ENCODE measurements at places on chromosomes 2 and 18.

- DNase-seq: no peak
These were observed 1.8 kb downstream of the SPEG start for GRCh38 chr2:219436491-219436890.

GRCh38 chr2:238596571-238597551, 170.1 kb downstream of the ASB1 start:
- peak; percentile 90 for DNase-seq

GRCh38 chr18:74898965-74899364, 301.3 kb downstream of the ZNF407 start:
- DNase-seq: no peak

DNA sequence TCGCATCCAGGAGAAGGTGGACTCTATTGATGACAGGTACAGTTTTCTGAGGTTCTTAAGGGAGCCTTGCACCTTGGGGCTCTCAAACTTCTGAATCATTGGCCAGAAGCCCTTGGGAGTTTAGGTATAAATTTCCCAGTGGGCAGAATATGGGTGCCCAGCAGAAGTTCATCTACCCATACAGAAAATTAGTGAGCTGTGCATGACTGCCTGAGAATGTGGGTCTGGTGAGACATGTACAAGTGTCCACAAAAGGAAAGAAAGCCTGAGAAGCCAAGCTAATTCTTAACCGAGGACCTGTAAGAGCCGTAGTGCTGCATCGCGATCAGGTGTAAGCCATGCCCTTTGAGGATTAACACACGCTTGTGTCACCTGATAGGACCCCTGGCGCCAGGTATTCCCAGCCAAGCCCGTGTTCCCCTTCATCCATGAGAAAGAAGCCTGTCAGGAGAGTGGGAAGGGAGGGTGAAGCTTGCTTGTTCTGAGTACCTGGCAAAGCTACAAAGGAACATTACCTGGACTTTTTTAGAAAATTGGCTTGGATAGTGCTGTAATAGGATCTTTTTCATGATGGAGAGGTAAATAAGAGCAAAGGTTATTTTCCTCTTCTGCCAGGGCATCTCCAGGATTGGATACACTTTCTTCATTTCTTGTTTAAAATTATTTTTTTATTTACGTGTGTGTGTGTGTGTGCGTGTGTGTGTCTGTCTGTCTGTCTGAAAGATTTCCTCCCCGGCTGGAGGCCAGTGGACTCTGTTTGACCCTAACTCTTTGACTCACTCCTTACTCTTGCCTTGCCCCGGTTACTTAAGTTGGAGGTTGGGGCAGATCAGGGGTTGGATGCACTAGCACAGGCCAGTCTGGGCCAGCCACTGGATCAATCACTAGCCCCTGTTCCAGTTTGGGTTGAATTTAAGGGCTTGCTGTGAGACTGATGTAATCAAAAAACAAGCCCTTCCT, 90.4 kb upstream of the EML6 start:
- DNase-seq: no peak

GRCh38 chr18:43547456-43547855, 270.2 kb upstream of the SYT4 start:
- no peak for DNase-seq

- no peak for DNase-seq
These were observed 88.8 kb downstream of the FHOD3 start for GRCh38 chr18:36386150-36386920.

- no peak for DNase-seq
These were observed 121.4 kb upstream of the HS6ST1 start for GRCh38 chr2:128439791-128440665.

GRCh38 chr2:100286318-100286717, 36.0 kb downstream of the LONRF2 start:
- no peak for DNase-seq

- DNase-seq: peak; percentile 84
These were observed 266.5 kb downstream of the TCF4 start for GRCh38 chr18:55321265-55322177.

DNA sequence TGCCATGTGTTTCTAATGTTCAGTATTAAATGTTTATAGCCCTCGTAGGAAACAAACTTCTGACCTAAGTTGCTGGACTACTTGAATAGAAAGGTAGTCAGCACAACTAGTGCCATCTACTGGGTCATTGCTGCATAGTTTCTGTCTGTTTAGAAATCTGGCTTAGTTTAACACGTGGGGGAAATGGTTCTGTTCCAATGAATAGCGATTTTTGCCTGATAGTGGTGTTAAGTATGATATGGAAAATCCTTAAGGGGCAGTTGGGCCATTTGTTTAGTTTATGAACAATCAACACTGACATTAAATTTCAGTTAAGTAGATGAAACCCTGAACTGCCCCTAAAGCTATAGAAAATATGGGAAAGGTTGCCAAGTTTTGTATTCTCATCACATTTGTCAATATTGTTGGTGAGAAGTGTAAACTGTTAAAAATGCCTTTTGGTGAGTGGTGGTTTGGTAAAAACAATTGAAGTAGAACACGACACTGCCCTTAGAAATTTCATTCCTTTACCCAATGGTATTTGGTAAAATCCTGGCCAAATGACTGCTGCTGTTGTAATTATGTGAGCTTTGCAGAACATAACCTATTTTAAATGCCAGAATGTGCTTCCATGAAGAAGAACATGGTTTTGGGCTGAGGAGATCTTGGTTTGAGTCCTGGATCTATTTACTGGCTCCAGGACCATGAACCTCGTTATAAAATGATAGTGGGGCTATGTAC, 13.2 kb downstream of the NABP1 start:
- peak; percentile 58 for DNase-seq

DNA sequence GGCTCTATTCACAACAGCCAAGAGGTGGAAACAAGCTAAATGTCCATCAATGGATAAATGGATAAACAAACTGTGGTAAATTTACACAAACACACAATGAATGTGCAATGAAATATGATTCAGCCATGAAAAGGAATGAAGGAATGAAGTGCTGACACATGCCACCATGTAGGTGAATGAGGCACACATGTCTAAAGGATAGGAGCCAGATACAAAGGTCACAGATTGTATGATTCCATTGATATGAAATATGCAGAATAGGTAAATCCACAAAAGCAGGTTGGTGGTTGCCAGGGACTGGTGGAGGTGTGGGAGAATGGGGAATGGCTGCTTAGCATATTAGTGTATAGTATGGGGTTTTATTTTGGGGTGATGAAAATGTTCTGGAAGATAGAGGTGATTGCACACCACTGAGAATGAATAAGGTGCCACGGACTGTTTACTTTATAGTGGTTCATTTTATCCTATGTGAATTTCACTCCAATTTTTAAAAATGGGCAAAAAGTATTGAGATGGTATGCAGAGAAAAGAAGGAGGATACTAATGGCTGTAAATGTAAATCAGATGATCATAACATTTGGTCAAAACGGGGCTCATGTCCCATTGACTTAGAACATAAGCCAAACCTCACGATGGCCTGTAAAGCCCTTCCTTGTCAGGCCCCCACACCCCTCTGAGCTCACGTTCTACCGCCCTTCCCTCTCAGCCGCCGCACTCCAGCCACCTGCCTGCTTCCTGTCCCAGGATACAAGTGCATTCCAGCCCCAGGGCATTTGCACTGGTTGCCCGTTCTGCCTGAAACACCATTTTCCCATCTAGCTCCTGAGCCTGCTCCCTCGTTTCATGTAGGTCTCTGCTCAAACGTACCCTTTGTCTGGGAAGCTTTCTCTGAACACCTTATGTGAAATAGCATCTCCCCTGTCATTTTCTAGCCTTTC, 165.5 kb downstream of the DDX1 start:
- no peak for DNase-seq

GRCh38 chr2:19861813-19862212, 40.0 kb downstream of the TTC32 start:
- DNase-seq: no peak

DNA sequence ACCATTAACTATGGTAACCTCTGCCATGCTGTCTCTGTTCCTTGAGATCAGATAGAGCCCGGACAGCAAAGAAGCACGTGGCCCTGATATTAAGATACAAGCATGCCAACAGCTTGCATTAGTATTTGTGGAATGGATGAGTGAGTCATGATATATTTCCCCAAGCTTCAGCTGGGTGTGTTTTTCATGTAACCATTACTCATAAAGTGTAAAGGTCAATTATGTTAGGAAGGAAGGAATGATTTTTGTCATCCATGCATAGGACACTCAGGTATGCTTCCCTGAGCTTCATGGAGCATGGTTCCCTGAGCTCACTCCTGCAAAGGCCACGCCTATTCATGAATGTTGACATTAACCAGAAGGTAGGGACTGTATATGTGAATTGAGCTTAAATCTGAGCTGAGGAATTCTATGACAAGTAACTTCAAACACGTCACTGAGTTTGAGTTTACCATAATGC, 74.6 kb downstream of the ARL4C start:
- DNase-seq: no peak

GRCh38 chr18:74476140-74476539, 19.0 kb upstream of the DIPK1C start:
- DNase-seq: no peak

GRCh38 chr2:28613186-28613585, 117.3 kb downstream of the PLB1 start:
- DNase-seq: no peak

GRCh38 chr2:172374318-172375240, 52.8 kb upstream of the ITGA6 start:
- no peak for DNase-seq

DNA sequence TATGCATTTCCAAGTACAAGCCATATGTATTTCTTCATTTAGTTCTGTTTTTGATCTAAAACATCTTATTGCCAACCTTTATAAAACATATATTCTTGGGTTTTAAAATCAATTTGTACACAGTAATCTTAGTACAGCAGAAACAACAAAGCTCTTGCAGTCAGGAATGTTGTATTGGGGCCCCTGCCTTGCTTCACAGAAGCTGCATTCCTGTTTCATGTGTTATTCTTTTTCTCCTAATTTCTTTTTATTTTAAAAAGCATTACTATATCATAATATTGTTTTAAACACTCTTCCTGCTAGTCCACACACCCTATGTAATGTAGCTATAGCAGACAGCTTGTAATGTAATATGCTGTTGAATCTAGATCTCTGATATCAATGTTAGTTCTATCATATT, 24.0 kb downstream of the SERPINB7 start:
- DNase-seq: no peak

DNA sequence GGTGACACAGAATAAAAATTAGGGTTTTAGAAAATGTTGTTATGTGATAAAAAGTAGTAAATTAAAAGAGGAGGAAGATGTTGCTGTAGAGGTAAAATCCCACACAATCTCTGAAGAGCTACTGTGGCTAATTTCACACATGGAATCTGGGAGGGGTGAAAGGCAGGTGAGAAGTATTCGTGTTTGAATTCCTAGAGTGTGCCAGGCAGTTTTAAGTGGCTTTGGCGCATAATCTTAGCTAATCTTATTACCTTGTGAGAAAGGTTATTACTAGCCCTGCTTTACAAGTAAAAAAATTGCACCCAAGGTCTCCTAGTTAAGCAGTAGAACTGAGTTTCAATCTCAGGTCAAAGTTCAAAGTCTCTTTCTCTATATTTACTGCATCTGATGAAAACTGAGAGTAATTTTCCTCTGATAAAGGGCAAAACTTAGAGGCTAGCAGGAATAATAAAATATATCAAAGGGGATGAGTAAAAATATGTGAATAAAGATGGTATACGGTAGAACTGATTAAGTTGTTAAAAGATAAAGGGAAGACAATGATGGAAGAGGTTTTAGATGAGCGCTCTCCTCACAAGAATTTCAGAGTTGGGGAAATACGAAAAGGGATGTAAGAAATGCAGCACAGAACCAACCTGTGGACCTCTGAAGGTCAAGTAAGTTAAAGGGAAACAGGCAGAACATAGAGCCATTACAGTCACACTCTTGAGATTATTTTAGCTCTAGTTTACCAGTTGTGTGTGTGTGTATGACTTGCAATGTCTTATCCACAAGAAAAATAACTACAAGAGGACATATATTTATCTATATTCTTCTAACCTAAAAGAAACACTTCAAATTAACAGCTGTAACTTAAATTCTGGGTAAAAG, 34.8 kb downstream of the GAREM1 start:
- DNase-seq: no peak

Measured in prostate gland (tissue), 2 donors.